ENCODE measurements at places on chromosomes 5 and 9.

DNA sequence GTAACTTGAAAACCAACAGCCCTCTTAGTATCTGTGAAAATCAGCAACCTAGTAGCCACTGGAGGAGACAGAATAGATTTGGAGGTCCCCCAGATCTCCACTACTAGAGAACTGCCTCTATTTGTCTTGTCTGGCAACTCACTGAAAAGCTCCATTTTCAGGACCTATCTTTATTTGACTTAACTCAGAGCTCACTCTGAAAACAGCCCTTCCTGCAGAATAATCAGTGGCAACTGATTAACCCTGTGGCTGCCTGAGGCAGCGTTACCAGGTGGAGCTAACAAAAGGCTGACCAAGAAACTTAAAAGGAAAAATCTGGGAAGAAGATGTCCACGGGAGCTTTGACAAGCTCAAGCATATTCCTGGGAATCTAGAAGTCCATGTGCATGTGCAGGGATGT lies 10.5 kb upstream of the IL13 start:
- no peak for DNase-seq

DNA sequence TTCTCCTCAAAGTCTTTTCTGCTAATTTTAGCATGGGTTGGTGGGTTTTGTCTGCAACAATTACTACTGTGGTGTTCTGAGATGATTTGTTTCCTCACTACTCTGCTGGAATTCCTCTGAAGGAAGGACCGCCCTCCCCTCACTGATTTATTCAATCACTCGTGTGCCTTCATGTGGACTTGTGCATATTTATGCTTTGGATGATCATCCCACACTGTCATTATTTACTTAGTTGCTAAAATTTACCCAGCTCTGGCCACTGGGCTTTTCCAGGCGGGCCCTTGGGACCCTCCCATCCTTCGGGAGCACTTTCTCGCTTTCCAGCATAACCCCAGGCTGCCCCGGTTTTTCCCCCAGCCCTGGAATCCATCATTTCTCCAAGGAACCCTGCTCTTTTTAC lies 41.7 kb upstream of the NKD2 start:
- no peak for DNase-seq

DNA sequence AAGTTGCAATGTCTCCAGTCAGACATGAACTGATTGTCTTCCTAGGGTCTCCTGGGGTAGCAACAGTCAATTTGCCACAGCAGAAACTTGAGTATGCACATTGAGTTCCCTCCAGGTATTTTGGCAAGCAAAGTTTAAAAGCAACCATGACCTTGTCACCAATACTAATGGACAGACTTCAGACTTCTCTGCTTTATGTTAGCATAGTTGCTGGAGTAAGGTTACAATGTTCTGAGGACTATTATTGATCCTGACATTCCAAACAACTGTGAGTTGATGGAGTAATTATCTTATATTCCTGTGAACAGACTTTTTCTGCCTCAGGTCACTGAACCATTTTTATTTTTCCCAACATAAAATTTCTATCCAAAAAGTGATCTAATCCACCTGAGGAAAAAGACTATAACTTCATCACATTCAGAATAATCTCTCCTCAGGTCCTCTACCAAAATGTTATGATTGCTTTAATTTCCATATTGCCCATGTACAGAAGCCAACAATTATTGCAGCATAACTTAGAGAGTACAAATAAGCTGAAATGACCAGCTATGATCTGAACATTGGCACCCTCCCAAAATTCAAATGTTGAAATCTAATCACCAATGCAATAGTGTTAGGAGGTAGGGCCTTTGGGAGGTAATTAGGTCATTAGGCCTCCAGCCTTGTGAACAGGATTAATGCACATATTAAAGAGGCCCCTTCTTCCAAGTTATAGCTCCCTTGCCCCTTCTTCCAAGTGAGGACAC lies 228.3 kb downstream of the PDE4D start:
- no peak for DNase-seq

GRCh38 chr5:1726956-1727355 lies 72.7 kb downstream of the MRPL36 start:
- DNase-seq = no peak

DNA sequence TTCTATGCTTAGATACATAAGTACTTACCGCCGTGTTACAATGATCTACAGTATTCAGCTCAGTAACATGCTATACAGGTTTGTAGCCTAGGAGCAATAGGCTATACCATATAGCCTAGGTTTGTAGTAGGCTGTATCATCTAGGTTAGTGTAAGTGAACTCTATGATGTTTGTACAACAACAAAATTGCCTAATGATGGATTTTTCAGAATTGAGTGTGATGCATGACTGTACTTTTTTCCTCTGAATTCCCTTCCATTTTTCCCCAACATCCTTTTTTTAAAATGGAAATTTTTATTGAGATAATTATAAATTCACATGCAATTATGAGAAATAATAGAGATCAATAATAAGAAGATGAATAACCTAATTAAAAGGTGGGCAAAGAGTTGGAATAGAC lies 67.9 kb upstream of the TNFSF8 start:
- DNase-seq = no peak

- no peak for DNase-seq
Measured at GRCh38 chr5:157248821-157249470, 17.0 kb upstream of the CYFIP2 start.

DNA sequence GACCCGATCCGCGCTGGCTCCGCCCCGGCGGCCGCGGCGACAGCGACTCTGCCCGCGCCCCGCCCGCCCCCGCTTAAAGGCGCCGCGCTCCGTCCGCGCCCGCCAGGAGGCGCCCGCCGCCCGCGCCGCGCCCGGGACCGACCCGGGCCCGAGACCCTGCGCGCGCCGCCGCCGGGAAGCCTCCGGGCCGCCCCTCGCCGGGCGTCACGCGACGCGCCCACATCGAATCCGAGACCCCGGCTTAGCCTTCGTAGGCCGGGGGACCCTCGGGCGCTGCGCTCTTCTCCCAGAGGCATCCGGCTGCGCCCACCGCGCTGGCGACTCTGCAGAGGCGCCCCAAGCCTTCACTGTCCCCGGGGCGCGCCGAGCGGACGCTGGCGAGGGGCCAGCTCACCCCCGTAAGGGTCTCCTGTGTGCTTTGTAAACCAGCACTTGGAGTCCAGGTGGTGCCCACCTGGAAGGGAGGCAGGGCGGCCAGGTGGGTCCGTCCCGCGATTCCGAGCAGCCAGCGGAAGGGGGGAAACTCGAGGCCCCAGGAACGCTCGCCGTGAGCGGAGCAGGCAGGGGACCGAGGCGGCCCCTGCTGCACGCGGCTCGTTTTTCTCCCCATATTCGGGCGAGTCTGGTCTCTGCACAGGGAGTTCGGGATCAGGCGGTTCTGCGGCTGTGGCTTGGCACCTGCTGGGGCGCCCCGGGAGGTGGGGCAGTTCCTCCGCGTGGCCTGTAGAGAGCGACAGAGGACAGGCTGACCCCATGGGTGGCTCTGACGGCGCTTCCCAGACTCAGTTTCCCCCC lies 423 bp upstream of the ABCA2 start:
- DNase-seq = peak; percentile 65

GRCh38 chr5:617896-618295 lies 5.8 kb downstream of the CEP72 start:
- no peak for DNase-seq

DNA sequence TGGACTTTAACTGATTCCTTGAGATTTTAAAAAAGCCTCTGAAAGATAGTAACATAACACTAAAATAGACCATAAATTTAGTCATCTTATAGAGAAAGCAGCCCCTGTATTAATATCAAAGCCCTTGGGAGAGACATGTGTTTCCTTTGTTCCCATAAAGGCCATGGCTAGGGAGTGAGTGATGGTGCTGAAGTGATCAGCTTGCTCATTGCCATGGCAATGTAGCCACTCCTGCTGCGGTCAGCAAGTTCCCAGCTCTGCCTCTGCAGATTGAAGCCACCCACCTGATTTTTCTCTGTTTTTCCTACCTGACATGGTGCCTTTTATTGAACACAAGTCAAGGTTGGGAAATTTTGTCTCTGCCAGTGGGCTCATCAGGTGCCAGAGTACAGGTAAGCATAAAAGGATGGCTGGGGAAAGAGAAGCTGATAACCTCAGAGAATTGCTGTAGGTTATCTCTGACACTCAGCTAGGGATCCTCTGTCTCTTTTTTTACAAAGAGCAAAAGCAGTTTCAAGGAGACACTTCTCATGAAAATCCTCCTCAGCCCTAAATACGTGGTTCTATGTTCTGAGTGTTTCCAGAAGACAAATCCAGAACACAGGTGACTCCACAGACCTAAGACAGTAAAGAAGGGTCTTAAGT lies 296.3 kb upstream of the NMUR2 start:
- no peak for DNase-seq

GRCh38 chr9:14348373-14349145 lies 34.6 kb upstream of the NFIB start:
- DNase-seq = no peak

DNA sequence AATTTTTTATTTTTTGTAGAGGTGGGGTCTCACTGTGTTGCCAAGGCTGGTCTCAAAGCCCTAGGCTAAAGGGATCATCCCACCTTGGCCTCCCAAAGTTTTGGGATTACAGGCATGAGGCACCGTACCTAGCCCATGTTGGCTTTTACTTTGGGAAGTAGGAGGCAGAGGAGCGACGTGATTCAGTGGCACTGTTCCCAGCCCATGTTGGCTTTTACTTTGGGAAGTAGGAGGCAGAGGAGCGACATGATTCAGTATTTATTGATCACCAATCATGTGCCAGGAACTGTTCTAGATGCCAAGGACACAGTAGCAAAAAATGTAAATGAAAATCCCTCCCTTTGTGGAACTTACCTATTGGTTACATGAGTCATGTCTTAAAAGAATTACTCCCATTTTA lies 18.3 kb downstream of the SNX24 start:
- no peak for DNase-seq

DNA sequence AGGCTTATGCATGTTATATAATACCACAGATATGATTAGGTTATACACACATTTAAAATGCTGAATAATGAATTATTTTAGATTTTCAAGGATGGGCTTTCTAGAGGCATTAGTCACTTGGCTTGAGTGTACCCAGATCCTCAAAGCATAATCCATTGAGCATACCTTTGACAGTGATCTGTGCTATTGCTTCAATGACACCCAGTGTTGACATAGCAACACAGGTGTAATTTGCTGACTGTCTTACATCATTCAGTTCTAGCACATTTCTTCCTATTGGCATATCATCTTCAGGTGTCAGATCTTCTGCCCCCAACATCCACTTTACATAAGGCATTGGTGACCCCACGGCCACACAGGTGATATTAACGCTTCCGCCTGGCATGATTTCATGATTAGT lies 721.5 kb upstream of the DMAC1 start:
- no peak for DNase-seq

DNA sequence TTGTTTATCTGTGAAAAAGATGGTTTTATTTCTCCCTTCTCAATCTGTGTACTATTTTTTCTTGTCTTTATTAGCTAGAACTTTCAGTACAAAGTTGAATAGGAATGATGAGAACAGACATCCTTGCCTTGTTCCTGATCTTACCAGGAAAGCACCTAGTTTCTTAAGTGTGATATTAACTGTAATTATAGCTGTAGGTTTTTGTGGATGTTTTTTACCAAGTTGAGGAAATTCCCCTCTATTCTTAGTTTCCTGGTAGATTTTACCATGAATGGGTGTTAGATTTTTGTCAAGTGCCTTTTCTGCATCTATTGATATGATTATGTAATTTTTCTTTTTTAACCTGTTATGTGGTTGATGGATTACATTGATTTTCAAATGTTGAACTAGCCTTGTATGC lies 68.7 kb downstream of the KCNN2 start:
- no peak for DNase-seq

- DNase-seq = no peak
Measured at GRCh38 chr5:5313101-5313635, 109.3 kb upstream of the ICE1 start.

- no peak for DNase-seq
Measured at GRCh38 chr5:58294598-58295305, 165.1 kb downstream of the PLK2 start.

DNA sequence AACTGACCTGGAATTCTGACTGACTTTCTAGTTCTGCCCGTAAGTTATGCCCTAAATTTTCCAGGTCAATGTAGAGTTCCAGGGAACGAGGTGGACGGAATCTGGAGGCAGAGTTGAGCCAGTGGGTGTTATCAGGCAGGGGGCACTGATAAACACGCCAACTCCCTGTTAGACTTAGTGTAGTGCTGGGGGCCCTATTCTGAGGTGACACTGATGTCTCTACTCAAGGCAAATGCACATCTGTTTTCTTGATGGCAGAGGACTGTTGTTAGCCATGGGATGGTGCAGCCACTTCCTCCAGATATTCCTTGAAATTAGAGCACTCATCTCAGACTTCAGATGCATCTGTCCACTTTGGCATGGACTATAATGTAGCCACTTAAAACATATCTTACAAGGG lies 83.5 kb downstream of the C9orf152 start:
- DNase-seq = no peak

GRCh38 chr5:5933651-5934050 lies 444.7 kb downstream of the MED10 start:
- no peak for DNase-seq

GRCh38 chr9:103804077-103804735 lies 289.9 kb upstream of the SMC2 start:
- DNase-seq = peak; percentile 59

DNA sequence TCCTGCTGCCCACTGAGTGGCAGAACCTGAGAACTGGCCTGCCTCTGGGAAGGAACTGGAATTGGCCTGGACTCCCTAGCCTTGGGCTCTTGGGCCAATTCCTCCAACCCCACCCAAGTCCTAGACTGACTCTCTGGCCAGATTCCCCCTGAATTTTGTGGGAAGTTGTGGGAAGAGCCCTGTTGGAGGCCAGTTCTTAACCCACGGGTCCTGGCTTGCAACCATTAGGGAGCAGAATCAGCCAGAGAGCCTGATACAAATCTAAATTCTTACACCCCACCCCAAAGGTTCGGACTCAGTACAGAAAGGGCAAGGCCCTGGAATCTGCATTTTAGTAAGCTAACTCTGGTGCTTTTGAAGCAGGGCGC lies 125.3 kb upstream of the SLC25A48 start:
- DNase-seq = no peak

GRCh38 chr5:64126202-64126741 lies 39.4 kb upstream of the RNF180 start:
- DNase-seq = no peak

GRCh38 chr5:81125959-81126358 lies 107.2 kb upstream of the CKMT2 start:
- DNase-seq = no peak

- no peak for DNase-seq
Measured at GRCh38 chr9:128120061-128120740, 7.3 kb downstream of the PTGES2 start.

GRCh38 chr5:5178580-5178979 lies 38.5 kb downstream of the ADAMTS16 start:
- no peak for DNase-seq

DNA sequence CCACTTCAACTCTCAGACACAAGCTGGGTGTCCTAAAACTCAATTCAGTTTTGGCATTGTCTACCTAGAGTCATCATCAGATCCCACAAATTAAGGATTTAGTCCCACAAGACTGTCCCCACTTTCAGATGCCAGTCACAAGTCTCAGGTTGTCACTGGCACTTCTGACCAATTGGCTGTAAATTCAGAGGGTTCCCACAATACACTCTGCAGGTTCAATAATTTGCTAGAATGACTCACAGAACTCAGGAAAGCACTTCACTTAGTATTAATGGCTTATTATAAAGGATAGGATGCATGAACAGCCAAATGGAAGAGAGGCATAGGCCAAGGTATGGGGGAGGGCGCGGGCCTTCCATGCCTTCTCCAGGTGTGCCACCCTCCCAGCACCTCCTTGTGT lies 209.1 kb downstream of the SREK1 start:
- DNase-seq = no peak
